NCI-H226 (cell line): ENCODE measurements at places on chromosomes 3 and 15.
A peak's percentile ranks its signal among the peaks of the same experiment; 100 is the strongest.

DNA sequence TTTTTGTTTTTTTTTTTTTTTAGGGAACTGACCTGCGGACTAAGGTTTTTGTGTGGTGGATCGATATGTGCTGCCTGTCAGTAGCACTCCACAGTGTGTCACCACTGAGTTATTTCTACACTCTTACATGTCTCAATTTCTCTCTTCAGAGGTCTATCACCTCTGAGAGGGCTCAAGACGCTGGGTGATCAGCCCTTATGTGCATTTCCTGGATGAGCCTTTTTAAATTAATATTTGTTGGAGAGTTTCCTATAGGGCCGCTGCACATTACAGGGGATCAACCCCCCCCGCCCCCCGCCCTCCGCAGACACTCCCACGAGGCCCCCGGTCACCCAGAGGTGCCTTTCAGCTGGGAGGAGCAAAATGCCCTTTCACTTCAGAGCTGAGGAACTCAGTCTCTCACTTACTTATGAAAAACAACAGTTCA, 34.5 kb upstream of the AP4E1 start:
- DNase-seq = no peak

DNA sequence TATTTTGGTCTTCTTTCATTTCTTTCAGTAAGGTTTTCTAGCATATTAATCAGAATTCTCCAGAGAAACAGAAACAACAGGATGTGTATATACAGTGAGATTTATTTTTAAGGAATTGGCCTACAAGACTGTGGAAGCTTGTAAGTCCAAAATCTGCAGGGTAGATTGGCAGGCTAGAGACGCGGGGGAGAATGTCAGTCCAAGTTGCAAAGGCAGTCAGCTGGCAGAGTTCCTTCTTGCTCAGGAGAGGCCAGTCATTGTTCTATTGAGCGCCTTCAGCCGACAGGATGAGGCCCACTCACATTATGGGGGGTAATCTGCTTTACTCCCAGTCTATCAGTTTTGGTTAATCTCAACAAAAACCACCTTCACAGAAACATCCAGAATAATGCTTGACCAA, 133.4 kb upstream of the UBE3A start:
- no peak for DNase-seq

GRCh38 chr15:59278120-59278519, 71.5 kb downstream of the LDHAL6B start:
- DNase-seq = no peak

GRCh38 chr3:193828477-193828876, 235.5 kb downstream of the OPA1 start:
- DNase-seq = no peak

DNA sequence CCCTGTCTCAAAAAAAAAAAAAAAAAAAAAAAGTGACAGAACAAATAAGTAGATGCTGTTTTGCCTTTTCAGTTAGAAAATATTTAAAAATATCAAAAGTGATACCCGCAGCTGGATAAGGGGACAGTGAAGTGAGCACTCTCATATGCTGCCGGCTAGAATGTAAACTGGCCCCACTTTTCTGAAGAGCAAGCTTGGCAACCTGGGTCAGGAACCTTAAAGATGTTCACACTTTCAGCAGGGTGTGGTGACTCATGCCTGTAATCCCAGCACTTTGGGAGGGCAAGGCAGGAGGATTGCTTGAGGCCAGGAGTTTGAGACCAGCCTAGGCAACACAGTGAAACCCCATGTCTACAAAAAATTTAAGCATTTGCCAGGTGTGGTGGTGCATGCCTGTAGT, 17.4 kb downstream of the FSD2 start:
- DNase-seq = no peak

DNA sequence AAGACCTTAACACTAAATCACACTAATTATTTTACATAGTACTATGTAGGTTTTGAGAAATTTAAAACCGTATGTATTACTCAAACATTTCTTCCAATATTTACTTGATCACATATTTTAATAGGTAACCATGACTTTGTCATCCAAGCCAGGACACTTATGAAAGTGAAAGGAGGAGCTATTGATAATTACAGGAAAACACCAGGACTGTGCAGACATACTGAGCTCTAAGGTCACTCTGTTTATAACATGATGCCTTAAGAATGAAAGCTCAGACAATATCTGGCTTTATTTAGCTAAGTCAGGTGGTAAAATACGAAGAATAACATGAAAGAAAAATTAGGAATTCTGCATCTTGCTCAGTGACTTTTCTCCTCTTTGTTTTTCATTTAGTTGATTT, 216.0 kb upstream of the NANOGP8 start:
- DNase-seq = no peak

DNA sequence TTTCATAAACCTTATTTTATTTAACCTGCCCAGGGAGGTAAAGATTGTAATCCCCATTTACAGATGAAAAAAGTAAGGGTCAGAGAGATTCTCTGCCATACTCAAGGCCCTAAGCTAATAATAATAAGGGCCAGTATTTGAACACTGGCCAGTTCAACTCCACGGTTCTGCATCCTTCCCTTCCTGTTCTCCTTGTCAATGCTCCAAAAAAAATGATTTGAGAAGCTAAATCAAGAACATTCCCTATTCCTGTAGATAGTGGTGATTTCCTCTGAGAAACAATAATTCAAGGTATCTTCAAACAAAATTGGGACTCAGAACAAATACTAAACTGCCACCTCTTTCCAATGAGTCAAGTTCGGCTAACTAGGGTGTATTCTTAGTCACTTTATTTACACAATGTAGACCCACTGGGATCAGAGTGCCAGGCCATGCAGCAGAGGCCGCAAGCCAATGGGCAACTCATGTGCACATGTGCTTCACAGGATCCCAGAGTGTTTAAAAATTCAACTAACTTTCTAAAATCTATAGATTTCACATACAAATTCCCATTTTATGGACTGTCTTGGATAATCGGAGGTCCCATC, 459.6 kb upstream of the WNT5A start:
- no peak for DNase-seq

GRCh38 chr3:27880969-27881892, 159.1 kb upstream of the EOMES start:
- no peak for DNase-seq

DNA sequence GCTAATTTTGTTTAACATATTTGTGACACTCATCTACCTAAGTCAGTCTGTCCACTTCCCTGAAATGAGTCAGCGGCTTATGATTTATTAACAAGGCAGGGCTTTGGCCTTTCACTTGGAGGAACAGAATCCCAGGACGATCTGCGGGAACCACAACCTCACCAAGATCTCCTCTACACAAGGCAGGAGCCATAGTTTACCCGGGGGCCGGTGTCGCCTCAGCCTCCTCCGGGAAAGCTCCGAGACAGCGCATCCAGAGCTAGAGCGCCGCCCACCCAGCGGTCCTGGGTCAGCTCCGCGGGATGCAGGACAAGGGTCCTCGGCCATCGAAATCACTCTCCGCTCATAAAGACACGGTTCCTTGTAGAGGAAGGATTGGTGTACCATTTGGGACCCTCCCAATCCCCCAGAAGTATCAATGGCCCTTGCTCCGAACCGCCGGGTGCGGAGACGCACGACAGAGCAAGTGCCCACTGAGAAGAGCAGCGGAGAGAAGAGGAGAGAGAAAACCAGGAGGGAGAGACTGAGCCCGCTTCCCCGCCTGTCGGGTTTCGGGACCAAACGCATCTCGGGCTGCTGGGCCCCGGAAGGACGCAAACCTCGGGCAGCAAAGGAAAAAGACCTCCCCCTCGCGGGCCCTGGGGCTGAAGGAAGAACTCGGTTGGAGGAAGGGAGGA, 13.1 kb upstream of the ALCAM start:
- peak; percentile 28 for DNase-seq
